A172 (cell line): ENCODE measurements at places on chromosomes 3 and 15.
A peak's percentile ranks its signal among the peaks of the same experiment; 100 is the strongest.

- no peak for DNase-seq
Observed at GRCh38 chr3:163019260-163019659, 1522.7 kb downstream of the OTOL1 start.

- no peak for DNase-seq
Observed at GRCh38 chr15:43429687-43430086, 58.8 kb downstream of the TUBGCP4 start.

DNA sequence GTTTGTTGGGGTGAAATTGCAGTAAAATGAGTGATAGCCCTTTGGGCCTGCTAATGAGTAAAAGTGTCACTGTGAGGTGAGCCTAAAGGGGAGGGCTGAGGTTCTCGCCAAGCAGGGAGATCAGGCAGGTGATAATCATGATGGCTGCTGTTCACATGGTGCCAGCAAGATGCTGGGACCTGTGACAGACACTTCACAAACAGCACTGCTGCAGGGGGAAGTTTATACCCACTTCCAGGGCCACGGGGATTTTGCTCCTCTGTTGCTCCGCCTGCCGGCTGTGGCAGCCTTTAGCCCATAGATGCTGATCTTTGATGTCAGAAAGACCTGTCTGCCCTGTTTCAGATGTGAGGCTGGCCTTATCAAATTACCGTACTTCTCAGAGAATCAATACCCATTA, 96.7 kb downstream of the SV2B start:
- no peak for DNase-seq

GRCh38 chr3:168877899-168878298, 782.2 kb upstream of the GOLIM4 start:
- DNase-seq: no peak

GRCh38 chr3:155958676-155959075, 88.2 kb downstream of the GMPS start:
- DNase-seq: no peak

DNA sequence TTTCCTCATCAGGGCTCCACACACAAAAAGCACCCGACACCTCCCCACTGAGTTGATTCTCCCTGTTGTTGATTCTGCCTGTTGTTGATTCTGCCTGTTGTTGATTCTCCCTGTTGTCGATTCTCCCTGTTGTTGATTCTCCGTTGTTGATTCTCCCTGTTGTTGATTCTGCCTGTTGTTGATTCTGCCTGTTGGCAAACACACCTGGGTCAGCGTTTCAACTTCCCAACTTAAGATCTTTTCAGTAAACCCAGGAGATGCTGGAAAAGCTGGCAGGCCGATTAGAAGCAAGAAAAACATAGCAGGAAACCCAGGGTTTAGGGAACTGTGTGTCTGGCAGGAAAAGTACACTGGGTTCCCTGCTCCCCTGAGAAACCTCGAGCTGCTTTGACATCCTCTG, 47.9 kb downstream of the TNK2 start:
- DNase-seq: no peak

DNA sequence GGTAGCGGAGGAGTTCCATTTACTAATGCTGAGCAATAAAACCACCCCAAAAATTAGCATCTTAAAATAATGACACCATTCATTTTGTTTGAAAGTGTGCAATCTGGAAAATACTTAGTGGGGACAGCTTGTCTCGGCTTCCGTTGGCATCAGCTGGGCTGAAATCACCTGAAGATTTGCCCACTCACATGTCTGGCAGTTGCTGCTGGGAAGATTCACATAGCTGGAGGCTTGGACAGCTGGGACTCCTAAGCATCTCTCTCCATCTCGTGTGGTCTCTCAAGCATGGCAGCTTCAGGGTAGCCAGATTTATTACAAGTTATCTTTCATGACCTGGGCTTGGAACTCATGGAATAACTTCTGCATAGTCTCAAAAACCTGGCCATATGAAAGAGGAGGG, 38.4 kb upstream of the BFSP2 start:
- no peak for DNase-seq

- no peak for DNase-seq
Observed at GRCh38 chr3:56769116-56769707, 32.5 kb downstream of the ARHGEF3 start.

DNA sequence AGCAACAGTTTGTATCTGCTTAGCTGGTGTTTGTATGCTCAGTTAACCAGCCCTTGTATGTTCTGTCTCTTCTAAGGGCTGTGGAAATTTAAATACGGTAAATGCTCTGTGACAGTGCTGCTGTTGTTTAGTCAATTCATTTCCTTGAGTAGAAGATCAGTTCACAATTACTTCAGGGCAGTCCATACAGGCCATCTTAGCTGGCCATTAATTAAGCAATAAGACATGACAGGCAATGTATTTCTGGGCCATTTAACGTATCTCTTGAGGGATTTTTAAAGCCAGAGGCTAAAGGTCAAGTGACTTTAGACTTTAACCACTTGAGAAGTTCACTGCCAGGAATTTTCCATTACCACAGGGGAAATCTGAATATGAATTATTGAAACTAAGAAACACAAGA, 351.8 kb downstream of the ZIC1 start:
- DNase-seq: no peak

- DNase-seq: no peak
Observed at GRCh38 chr15:67036775-67037555, 28.4 kb upstream of the SMAD3 start.

GRCh38 chr3:64650096-64650622, 37.6 kb downstream of the ADAMTS9 start:
- DNase-seq: no peak

DNA sequence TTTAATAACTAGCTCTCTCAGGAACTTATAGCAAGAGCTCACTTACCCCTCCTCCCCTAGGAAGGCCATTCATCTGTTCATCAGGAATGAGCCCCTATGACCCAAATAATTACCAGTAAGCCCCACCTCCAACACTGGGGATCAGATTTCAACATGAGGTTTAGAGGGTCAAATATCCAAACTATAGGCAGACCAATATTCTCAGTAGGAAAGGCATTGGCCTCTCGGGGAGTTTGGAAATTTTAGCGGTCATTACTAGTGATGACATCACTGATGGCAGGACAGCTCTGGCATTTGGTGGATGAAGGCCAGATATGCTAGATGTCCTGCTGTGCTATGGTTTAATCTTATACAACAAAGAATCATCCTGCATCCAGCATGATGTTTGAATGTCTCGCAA, 15.2 kb upstream of the CD47 start:
- peak; percentile 64 for DNase-seq

DNA sequence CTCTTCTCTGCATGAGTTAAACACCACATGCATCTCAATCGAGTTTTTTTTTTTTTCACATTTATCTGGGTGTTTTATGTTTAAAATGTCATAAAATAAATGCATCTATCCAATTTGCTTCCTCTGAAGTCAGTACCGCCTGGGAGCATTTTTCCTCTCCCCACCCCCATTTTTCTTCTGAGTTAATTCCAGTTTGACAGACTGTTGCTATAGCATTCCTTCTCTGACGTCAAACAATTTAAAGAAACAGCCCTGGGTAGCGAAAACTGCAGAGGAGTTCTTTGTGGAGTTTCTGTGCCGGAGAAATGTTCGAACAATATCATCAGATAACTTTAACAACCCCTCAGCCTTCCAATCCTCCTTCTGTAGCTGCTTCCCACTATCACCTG, 900 bp upstream of the GNB4 start:
- peak; percentile 64 for DNase-seq

- DNase-seq: no peak
Observed at GRCh38 chr3:7697548-7697947, 804.1 kb upstream of the LMCD1 start.

GRCh38 chr3:188097791-188098190, 56.2 kb upstream of the LPP start:
- DNase-seq: no peak

DNA sequence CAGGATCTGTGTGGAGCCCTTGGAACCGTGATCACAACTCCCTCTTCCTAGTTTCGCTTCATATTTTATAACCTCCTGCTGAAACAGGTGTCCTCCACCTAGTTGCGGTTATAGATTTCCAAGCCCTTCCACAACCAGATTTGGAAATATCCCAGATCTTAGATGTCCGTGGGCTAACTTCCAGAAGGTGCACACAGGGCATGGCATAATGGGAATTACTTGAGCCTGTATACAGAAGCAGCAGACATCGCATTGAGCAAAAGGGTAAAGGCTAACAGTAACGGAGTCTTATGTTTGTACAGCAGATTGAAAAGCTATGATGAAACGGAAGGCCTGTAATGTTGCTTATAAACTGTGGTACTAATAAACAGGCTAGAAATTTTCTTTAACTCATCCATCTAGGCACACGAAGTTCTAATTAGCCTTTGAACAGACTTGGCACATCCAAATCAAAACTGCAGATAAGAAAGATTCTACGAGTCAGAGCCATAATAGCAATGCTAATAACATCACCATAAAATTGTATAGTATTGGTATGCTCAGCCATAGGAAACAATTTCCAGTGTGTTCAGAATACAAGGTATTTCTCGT, 1.2 kb upstream of the USF3 start:
- DNase-seq: no peak

DNA sequence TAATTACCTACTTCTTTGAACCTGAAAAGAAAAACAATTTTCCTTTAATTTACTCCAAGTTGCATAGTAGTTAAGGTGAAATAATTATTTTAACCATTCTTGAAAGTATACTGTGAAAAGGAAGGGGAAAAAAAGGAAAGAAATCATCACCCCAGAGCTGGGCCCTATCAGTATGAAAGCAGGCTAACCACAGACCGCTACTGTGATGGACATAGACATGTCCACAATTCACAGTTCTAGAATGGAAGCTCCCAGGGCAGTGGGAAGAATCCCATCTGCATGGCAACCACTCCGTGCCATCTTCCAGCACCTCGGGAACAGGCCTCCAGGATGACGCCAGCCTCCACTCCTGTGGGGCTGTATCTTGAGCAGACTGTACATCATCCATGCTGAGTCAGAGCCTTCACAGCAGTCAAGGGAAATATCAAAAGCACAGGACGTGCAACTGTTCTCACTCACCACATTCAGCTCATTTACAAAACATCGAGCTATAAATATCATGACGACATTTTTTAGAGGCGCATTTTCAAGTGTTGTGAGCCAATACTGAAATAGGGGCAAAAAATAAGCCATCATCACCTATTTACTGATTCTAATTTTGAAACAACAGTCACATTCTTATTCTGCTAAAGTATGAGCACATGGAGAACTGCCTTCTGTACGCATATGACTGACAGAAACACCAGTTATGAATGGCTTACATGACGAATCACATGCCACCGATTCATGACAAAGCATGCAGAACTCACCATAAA, 119.7 kb downstream of the SNRK start:
- DNase-seq: peak; percentile 84
